ENCODE measurements at places on chromosomes 7 and 10.
A peak's percentile ranks its signal among the peaks of the same experiment; 100 is the strongest.

GRCh38 chr10:120423431-120424197 is 33.4 kb upstream of the PLPP4 start:
- no peak for DNase-seq

- DNase-seq = no peak
Observed at GRCh38 chr7:159108941-159109652, 35.6 kb downstream of the VIPR2 start.

GRCh38 chr10:92816091-92816531 is 32.2 kb upstream of the EXOC6 start:
- no peak for DNase-seq

GRCh38 chr7:84666651-84667050 is 472.1 kb upstream of the SEMA3A start:
- no peak for DNase-seq

DNA sequence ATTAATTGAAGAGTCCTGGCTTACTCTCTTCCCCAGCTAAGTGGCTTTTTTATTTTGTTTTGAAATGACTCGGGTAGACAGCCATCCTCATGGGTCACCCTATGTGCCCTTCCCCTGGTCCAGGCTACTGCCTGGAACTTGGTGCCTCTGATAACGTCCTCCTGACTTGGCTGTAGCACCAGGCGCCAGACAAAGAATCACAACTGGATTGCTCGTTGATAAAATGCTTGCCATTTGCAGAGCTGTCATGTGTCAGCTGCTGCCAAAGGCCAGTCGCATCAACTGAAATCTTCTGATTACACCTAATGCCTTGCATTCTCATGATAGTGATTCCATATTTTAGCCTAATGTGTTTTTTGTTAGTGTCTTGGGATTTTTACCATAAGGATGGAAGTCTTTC is 27.4 kb upstream of the ABLIM1 start:
- DNase-seq = no peak

GRCh38 chr7:42414941-42415505 is 178.0 kb upstream of the GLI3 start:
- no peak for DNase-seq

- DNase-seq = no peak
Observed at GRCh38 chr10:71134732-71135211, 77.6 kb upstream of the UNC5B start.

DNA sequence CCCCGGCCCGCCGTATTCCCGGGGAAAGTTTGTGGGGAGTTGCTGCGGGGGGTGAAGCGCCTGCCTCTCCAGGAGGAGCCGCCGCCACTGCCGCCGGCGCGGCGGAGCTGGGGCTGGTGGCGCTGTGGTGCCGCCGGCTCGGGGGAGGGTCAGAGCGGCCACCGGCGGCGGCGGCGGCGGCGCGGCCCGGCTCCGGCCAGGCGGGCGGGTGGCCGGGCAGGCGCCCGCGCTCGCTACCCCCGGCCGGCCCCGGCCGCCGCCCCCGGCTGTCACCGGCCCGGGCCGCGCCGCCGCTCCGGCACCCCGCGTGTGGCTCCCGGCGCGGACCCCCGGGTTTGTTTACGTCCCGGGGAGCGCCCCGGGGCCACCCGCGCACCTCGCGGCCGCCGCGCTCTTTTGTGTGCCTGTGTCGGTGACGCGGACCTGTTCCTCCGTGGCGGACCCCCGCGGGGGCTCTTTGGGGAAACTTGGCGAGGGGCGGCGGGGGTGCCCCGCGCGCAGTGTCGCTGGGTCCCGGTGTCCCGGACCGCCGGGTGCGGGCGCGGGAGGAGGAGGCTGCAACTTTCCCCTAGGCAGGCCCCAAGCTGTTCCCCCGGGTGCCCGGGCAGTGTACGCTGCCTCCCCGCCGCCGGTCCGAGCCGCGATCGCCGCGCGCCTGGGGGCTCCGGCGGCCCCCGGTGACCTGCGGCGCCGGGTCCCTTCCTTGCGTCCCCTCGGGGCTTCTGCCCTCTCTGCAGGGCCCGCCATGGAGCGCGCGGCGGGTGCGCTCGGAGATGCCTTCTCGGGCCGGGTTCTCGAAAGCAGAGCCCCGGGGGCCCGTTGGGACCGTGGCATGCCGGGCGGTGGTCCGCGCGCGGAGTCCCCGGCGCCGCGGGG is 593 bp upstream of the CUX1 start:
- DNase-seq = peak; percentile 9

GRCh38 chr10:7700577-7701125 is 2.5 kb upstream of the ITIH2 start:
- DNase-seq = no peak

DNA sequence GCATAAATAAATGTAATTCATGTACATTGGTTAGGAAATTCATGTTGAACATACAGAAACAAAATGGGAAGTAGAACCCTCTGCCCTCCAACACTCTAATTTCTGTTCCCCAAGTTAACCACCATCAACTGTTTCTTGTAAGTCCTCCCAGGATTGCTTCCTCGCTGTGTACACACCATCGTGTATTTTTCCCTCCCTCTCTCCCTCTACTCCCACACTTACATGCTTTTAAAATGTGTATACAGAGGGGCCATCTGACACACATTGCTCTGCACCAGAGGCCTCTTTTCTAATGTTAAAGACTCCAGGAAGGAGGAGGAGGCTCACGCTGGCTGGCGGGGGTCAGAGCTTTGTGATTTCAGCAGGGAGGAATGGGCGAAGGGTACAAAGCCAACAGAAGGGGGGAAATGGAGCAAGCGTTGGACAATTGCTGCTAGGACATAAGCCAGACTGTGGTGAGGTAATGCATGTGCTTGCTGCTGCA is 1.9 kb upstream of the EPHA1 start:
- no peak for DNase-seq

GRCh38 chr10:62938672-62939071 is 122.5 kb upstream of the EGR2 start:
- DNase-seq = no peak

GRCh38 chr10:117610321-117610720 is 67.8 kb downstream of the EMX2 start:
- DNase-seq = no peak

- no peak for DNase-seq
Observed at GRCh38 chr10:113386005-113386404, 166.8 kb upstream of the HABP2 start.

- no peak for DNase-seq
Observed at GRCh38 chr7:77269360-77270093, 69.9 kb upstream of the FGL2 start.

GRCh38 chr10:124448696-124449169 is 1.1 kb downstream of the NKX1-2 start:
- no peak for DNase-seq

- DNase-seq = no peak
Observed at GRCh38 chr10:75097666-75098285, 13.7 kb upstream of the SAMD8 start.
